ENCODE measurements at places on chromosomes 4 and X.

- no peak for DNase-seq
These were observed 27.5 kb downstream of the LNX1 start for GRCh38 chr4:53563824-53564223.

DNA sequence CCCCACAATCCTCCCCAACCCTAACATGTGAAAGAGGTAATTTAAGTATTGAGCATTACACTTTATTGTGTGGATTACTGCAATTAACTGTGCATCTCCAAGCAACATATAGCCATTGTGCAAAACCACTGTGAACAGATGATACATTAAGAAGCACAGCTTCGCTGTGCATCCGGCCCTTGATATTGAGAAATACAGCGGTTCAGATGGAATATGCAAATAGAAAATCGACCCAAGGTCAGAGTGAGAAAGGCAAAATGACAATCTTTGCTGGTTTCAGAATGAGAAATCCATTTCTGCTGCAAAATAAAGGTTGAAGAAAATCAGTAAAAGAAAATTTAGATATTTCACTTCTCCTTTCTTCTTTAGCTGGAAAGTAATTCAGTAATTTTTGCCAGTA is 805.9 kb upstream of the GRID2 start:
- no peak for DNase-seq

DNA sequence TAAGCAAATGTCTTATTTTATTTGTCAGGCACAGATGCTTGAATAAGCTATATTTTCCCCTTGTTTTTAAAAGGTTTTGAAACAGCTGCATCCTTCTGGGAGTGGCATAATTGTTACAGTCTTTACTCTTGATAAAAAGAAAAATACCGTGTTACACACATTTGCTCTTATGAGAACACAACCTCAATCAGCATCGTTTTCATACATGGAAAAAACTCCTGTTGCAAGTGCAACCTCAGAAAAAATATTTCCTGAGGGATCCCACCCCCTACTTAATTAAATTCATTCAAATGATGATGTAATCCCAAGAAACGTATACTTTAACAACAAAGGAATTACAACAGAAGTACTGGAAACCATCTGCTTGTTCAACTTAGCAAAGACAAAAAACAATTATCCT is 58.6 kb downstream of the SMAD1 start:
- no peak for DNase-seq

DNA sequence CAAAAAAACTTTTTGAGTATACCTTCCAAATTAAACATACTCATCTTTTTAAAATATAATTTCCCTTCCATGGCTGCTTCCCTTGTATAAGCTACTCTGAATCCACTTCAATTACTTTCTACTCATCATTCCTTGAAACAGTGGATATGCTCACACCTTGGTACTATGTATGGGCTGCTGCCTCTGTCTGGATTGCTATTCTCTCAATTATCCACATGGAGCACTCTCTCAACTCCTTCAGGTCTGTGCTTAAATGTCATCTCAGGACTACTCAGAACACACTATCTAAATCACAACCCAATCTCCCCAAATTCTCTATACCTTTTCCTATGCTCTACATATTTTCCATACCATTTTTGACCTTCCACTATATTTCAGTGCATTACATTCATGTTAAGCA is 898.9 kb upstream of the EPHA5 start:
- no peak for DNase-seq

DNA sequence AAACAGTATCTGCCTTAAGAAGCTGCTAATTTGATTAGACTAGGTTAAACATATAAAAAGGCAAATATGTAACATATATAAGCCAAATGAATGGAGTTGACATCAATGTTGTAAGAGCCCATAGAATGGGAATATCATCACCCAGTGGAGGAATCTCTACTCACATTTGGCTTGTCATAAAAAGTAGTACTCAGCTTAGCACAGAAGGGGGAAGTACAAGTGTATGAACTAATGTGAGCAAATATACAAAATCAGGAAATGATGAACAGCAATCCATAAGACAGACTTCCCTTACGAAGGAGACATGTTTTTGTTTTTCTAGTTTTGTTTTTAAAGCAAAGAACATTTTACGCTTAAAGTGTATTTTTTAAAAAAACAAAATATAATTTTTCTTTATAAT is 74.9 kb downstream of the MAB21L2 start:
- peak; percentile 16 for DNase-seq

GRCh38 chrX:12700745-12701144 is 90.5 kb upstream of the PRPS2 start:
- DNase-seq, result no peak

GRCh38 chr4:95092766-95093165 is 335.0 kb downstream of the BMPR1B start:
- DNase-seq, result peak; percentile 56

DNA sequence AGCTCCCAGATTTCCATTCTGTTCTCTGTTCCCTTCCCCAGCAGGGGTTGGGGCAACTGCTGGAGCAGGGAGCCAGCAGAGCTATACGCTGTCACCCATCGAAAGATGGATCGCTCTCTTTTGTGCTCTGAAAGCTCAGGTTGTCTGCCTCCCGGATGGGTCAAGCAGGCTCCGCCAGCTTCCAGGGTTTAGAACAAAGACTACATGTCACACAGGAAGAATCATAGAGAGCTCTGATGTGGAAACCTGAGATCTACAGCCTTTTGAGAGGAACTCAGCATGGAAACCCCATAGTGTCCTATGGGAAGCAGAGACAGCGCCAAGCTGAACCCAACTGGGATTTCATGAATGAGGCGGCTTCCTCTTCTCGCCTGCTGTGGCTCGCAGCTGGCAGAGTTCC is 205.4 kb downstream of the HS3ST1 start:
- DNase-seq, result no peak

DNA sequence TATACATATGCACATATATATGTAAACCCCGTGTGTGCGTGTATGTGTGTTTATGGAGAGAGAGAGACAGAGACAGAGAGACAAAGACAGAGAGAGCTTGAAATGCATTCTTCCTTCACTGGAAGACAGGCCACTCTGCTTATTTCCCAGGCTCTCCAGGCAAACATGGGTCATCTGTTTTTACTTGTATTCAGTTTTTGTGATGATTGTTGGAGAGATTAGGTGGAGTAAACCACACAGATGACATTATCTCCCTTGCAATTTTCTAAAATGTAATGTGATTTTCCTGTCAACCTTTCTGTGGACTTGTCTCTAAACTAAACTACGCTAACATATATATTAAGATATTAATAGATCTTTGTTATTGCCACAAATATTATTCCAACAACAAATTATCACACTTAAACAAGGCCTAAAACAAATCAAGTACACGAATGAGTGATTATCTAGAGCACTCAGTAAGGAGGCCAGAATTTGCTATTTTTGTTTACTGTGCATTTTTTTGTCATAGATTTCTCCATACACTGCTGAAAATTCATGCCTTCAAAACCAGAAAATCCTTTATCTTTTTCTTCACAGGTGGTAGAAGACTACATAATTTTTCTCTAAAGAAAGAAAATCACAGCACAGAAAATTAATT is 251.8 kb upstream of the SLIT2 start:
- DNase-seq, result no peak

- DNase-seq, result no peak
These were observed 18.9 kb downstream of the C4orf50 start for GRCh38 chr4:5999356-5999755.

GRCh38 chr4:121462660-121463261 is 81.9 kb upstream of the QRFPR start:
- peak; percentile 85 for DNase-seq

GRCh38 chrX:2618516-2618915 is 72.6 kb upstream of the CD99 start:
- no peak for DNase-seq

DNA sequence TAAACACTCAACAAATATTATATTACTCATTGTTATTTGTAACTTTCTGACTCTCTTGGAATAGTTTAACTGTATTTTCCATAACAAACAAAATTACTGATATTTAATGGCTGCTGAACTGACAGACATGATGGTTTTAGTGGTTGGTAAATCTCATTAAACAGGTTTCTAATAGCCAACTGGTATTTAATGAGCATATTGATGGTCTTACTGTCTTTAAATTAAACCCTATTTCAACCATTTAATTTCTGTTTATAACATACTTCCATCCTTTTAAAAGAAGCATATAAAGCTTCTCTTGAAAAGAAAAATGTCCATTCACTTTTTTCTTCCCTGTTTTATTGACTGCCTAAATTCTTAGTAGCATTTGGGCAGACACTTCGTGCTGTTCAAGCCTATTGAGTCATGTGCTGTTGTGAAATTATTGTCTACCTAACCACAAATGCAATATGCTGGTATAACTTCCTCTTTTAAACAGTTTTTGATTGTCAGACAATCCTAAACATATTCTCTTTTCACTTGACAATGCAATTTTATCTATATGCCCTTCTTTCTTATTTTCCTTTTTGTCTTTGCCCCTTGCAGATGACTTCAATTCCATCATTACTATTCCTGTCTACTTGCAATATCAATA is 163.9 kb upstream of the SLC7A11 start:
- DNase-seq, result peak; percentile 80

- DNase-seq, result no peak
These were observed 140.5 kb downstream of the CHRNA9 start for GRCh38 chr4:40475609-40476008.

GRCh38 chrX:65997978-65998717 is 41.7 kb downstream of the VSIG4 start:
- DNase-seq, result peak; percentile 93

Measured in hematopoietic multipotent progenitor cell treated with erythropoietin and hydrocortisone succinate and interleukin-3 and kit ligand, for 6 days (in vitro differentiated cells).